NCI-H187 (cell line): ENCODE measurements at places on chromosomes 13 and 19.

DNA sequence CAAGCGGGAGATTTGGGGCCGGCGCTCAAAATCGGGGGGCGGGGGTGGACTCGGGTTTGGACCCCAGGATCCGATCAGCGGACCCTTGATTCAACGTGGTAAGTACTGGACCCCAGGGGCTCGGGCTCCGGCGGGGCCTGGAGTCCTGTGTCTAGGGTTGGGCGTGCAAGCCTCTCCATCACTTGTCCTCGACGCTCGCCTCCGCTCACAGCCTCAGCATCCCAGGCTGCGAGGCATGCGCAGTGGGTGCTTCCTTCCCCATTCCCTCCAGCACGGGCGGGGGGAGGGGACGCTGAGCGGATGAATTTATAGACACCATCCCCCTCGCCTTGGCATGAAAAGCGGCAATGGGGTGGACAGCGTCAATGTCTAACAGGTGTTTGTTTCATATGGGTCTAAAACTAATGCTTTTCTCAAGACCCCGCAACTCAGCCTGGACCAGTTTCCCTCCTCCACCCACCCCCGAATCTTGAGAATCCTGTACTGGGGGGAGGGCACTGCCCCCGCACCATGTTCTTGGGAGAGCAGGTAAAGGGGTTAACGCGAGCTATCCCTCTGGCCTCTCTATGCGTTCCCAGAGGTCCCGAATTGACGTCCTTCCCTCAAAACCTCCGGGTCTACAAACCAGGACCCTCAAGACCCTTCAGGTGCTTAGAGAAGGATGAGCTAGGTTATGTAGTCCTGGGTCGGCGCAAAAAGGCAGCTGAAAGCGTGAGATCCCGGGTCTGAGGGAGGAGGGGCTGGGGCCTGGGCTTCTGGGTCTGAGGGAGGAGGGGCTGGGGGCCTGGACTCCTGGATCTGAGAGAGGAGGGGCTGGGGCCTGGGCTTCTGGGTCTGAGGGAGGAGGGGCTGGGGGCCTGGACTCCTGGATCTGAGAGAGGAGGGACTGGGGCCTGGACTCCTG lies 579 bp downstream of the CPT1C start:
- peak; percentile 84 for DNase-seq

DNA sequence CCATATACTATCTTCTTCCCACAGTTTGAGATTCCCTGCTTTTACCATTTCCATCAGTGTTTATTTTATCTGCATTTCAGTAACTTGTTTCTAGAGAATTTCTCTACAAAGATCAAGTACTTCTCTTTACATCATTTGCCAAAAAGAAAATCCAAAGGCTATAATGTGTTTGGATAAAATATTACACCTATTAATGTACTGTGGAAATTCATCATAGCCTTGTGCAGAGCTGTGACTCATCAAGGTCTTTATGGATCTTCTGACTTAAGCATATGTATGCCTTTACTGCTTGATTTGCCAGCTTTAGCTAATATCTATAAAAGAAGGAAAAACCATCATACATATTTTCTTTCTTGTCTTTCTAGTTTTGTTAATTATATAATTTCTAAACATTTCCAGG lies 9.6 kb upstream of the HTR2A start:
- no peak for DNase-seq

GRCh38 chr13:110233181-110233950 lies 73.6 kb downstream of the COL4A1 start:
- no peak for DNase-seq

DNA sequence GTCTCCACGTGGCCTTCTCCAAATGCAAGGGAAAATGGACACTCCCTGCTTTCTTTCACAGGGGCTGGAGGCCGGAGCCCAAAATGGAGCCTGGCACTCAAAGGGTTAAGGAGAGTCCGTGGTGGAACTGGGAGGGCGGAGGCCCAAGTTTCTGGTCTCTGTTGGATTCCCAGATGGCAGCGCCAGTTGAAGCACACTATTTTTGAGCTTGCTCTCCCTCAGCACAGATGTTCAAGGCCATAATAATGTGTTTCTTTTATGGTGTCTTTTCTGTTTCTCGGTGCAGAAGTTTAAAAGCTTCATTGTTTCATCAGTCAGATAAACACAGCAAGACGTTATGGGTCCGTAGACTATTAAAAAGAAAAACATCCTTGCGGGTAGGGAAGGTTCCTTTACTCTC lies 67.6 kb downstream of the TNFRSF19 start:
- no peak for DNase-seq

GRCh38 chr19:55654868-55655647 lies at the start of gene U2AF2:
TSS of gene U2AF2 (plus strand) at chr19:55655035. CDS start at chr19:55655105, 70 bp downstream.
- DNase-seq: peak; percentile 66

GRCh38 chr13:61831026-61831425 lies 415.4 kb upstream of the PCDH20 start:
- no peak for DNase-seq

GRCh38 chr13:23610966-23611491 lies 40.8 kb downstream of the TNFRSF19 start:
- no peak for DNase-seq

- DNase-seq: no peak
Measured at GRCh38 chr13:70339738-70340137, 231.5 kb upstream of the KLHL1 start.

DNA sequence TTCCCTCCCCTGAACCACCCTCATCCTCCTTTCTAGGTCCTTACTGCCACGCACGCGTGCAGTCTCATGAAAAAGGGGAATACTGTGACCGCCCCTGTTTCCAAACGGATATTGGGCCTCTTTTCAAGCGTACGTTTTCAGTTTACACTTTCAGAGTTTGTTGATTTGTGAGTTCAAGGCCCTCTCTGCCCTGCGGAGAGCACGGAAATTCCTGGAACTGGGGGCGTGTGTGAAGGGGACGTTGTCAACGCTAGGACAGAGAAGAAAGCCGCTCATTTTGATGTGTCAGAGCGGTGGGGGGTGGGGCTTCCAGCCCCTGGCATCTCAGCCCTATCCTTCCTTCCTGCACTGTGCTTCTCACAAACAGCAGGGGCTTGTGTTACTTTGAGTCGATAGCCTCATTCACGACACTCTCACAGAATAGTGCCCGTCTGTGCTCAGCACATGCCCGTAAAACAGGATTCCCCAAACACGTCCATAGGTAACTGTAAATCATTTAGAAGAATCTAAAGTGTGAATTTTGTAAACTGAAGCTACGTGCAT lies 137.6 kb upstream of the PEG3 start:
- no peak for DNase-seq

DNA sequence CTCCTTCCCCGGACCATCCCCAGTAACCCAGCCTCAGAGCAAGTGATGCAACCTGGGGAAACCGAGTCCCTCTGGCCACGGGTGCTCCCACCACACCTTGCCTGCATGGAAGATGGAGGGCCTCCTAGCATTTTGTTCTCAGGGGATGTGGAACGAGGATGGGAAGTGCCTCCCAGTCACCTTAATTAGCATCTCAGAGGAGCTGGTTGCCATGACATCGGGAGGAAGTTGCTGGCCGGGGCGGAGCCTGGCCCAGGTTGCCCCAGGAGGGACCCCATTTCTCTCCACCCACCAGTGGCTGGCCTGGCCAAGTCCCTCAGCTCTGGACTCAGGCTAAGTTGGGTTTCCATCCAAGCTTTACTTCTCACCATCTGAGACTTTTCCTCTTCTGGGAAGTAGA lies 24.1 kb upstream of the PTPRS start:
- no peak for DNase-seq

DNA sequence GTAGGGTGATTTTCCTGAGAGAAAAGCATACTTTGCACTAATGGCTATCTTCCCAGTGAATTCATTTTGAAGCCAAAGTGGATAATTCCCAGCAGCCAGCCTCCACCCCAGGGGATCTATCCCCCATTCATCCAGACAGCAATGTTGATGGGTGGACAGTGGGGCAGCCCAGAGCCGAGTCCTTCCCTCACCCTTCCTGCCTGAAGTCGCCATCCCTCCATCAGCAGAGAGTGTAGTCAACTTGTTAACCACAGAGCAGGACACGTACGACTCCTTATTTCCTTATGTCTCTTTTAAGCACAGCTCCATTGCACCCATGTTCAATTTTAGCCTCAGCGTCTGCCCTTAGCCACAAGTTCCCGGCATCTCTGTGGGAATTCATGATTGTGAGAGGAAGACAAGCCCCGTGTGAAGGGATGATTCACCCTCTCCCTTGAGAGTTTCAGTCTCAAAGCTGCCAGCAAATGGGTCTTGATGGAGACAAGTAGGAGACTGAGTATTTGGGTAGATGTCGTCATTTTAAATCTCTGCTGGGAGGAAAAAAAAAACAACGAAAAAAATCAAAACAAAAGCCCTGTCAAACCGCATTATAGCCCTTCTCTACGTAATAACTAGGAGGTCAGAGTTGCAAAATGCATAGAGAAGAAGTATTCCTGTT lies 58.3 kb upstream of the MEDAG start:
- no peak for DNase-seq

DNA sequence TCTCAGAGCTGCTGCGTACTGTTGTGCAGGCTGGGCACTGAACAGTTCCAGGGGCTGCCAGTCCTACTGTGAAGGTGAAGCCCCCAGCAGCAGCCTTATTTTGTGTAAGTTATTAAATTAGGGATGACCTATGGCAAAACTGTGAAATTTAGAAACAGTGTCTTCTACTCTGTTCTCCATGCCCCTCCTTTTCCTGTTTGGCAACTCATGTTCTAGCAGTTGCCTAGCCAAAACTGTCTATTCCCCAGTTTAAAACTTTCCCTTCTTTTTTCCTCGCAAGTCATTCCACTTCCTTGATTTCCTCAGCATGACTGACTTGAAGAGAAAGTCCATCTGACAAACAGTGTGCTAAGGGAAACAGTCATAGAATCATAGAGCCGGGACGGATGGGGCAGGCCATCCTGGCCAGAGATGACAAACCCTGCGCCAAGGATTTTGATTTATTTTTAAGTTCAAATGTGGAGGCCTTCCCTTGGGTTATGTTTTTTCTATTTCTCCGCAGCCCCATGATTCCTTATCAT lies 78.1 kb upstream of the OLFM4 start:
- no peak for DNase-seq

- DNase-seq: no peak
Measured at GRCh38 chr13:68749796-68750195, 1357.8 kb upstream of the ATXN8OS start.

DNA sequence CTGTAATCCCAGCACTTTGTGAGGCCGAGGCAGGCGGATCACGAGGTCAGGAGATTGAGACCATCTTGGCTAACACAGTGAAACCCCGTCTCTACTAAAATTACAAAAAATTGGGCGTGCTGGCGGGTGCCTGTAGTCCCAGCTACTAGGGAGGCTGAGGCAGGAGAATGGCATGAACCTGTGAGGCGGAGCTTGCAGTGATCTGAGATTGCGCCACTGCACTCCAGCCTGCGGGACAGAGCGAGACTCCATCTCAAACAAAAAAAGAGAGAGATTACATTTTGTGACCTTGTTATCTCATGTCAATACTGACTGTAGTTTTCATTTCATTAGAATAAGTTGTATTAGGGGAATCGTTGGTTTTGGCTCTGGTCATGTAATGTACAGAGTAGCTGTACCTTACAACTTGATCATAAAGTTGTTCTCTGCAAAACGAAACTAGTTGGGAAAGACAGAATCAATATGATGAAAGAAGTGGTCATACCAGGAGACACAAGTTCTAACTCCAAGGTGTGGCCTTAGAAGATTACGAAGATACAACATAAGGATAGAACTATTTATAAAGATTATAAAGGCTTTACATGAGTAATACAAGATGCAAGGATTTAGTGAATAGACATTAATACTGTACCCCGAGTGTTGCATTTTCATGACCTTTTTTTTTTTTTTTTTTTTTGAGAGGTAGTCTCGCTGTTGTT lies 15.3 kb downstream of the TMEM38A start:
- no peak for DNase-seq

DNA sequence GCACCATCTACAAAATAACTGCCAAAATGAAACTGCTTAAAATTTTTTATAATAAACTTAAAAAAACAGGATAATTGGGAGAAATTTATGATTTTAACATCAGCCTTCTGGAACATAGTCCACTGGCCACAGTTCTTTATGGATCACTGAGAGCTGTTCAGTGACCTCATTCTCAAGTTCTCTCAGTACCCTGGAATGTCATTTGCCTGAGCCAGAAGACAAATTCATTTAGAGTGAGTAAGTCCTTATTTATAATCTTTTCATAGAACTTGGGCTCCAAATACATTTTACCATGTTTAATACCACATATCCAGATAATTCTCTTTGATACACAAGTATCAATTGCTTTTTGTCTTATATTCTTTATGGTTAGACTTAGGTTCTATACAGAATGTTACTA lies 87.6 kb downstream of the CAB39L start:
- DNase-seq: no peak

GRCh38 chr13:85724546-85725432 lies 74.4 kb downstream of the SLITRK6 start:
- no peak for DNase-seq

DNA sequence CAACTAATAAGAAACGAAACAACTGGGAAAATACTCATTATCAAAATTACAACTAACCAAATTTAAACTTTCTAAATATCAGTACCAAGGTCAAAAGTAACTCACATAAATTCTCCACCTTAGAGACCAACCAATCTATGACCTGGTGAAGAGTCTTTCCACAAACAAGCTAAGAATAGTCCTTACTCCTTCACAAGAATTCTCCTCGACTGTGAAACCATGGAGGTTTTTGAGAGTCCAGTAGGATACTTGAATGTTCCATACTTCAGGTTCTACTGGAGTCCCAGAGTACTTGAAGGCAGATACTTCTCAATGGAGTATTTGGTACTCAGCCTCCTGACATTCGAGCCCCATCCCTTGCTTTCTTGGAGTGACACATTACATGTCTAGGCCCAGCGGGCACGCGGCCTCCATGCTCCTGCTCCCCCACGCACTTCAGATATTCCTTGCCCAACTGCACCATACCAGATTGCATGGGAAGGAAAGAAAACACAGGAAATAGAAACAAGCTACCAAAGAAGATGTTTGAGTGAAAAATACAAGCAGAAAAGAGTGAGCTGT lies 63.9 kb downstream of the ABCC4 start:
- no peak for DNase-seq

GRCh38 chr19:50658441-50659317 lies 9.4 kb downstream of the C19orf81 start:
- DNase-seq: peak; percentile 32

- no peak for DNase-seq
Measured at GRCh38 chr19:18388100-18388959, 2.4 kb downstream of the GDF15 start.

DNA sequence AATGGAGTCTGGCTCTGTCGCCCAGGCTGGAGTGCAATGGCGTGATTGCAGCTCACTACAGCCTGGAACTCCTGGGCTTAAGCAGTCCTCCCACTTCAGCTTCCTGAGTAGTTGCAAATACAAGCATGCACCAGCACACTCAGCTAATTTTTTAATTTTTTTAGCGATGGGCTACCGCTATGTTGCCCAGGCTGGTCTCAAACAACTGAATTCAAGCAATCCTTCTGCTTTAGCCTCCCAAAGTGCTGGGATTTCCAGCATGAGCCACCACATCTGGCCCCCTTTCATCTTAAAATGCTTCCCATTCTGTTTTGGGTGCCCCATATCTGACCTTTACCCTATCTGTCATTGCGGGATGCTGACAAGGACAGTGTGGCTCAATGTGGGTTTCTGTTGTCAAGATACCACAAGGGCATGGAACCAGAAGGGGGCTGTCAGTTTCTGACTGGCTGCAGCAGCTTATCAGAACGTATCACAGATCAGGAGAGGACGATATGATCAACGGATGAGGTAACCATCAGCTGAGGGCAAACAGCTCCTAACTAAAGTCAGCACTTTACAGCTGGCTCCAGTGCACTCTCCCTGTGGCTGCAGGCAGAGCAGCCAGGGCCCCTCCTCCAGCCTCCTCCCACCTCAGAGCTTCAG lies 32.4 kb downstream of the GPR42 start:
- DNase-seq: no peak
